Cardiac fibroblast (primary cell): ENCODE measurements at places on chromosomes 5 and 9.

GRCh38 chr9:134299883-134300282 is 26.4 kb upstream of the RXRA start:
- DNase-seq, result no peak

GRCh38 chr9:18743971-18744370 is 270.0 kb downstream of the ADAMTSL1 start:
- DNase-seq, result no peak

- DNase-seq, result no peak
Observed at GRCh38 chr5:127086589-127086988, 13.3 kb upstream of the C5orf63 start.

DNA sequence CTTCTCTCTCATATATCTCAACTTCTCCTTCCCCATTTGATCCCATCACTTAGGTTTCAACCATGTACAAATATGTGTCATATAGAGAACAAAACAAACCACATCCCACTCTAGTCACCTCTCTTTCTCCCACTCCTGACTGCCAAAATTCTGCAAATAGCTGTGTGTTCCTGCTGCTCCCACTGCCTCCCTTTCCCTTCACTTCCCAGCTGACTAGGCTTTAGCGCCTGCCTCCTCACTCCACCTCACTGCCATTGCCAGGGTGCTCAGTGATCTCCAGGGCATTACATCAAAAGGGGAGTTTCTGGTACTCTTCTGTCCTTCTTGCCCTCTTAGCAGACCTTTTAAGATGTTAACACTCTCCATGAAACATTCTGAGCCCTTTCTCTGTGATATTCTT is 675.4 kb upstream of the DMAC1 start:
- DNase-seq, result no peak

GRCh38 chr5:172920447-172920849 is 38.8 kb upstream of the RPL26L1 start:
- peak; percentile 95 for DNase-seq

DNA sequence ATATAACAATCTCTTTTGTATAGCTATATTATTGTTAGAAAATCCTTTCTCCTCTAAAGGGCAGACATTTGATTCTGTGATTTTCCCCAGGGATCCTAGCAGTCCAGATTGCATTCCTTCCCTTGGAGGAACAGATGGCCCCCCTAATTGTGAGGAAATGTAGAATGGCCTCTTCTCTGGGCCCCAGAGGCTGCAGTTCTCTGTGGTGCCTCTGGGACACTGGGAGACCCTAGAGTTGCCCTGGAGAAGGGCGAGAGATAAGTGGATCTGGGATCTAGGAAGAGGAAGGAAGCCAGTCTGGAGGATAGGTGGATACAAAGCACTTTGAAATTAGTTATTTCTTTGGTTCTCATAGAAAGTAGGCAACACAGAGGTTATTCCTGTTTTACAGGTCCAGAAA is 1.9 kb upstream of the HINT2 start:
- no peak for DNase-seq
